Endothelial cell (in vitro differentiated cells): ENCODE measurements at places on chromosomes 3 and 15. TPM values are rescaled to one million over a fixed set of nuclear protein-coding genes. Genes with fewer than 3 reads are reported as not detected.

The SPG11 gene
- 37.1 TPM for total RNA-seq

The GOLGA6L9 gene
- total RNA-seq, result 5.6 TPM

- no peak overlapping the region for H3K4me3 ChIP-seq
- no peak for DNase-seq
- H3K36me3 ChIP-seq, result no peaks in the 10 kb centered on the region
- peaks cover 12% of the 10 kb centered on the region for H3K27me3 ChIP-seq
- no peak overlapping the region for H3K27ac ChIP-seq
- H3K4me1 ChIP-seq, result peaks cover 26% of the 10 kb centered on the region
Observed at GRCh38 chr15:67843571-67844387, 3.9 kb upstream of the RNU6-1 start.

DNA sequence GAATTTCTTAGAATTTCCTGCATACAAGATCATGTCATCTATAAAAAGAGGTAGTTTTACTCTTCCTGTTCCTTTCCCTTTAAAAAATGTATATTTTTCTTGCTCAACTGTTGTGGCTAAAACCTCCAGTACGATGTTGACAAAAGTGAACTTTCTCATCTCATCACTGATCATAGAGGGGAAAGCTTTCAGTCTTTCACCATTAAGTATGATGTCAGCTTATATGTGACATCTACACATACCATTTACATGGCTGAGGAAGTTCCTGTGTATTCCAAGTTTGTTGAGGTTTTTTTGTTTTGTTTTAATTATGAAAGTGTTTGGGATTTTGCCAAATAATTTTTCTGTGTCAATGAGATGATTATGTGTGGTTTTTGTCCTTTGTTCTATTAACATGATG lies 173.6 kb downstream of the PLD1 start:
- no peak for DNase-seq
- no peak overlapping the region for H3K27ac ChIP-seq
- H3K36me3 ChIP-seq, result peaks cover 15% of the 10 kb centered on the region

GRCh38 chr3:196803891-196804468 lies 63.7 kb upstream of the SENP5 start:
- no peak overlapping the region for H3K27ac ChIP-seq
- peaks cover 5% of the 10 kb centered on the region for H3K4me1 ChIP-seq
- H3K27me3 ChIP-seq, result no peaks in the 10 kb centered on the region
- DNase-seq, result no peak
- no peak overlapping the region for H3K4me3 ChIP-seq

The SPATA12 gene
- total RNA-seq, result 0.15 TPM

DNA sequence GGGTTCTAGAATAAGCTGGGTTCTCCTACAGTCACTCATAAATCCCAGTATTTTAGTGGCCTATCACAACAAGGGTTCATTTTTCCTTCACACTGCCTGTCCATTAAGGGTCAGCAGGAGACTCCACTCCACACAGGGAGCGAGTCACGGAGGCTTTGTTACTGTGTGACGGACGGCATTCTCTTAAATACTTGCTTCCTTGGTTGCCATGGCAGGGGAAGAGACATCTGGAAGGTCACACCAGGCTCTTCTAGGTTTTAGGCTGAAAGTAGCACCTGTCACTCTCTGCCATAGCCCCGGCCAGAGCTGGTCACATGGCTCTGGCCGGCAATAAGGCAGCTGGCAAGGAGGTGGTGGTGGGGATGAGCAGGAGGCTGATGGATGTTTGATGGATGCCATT lies 89.4 kb upstream of the ANKRD34C start:
- no peak for DNase-seq
- H3K27ac ChIP-seq, result no peak overlapping the region
- H3K27me3 ChIP-seq, result peaks cover 6% of the 10 kb centered on the region
- H3K36me3 ChIP-seq, result no peaks in the 10 kb centered on the region

The CASR gene
- total RNA-seq, result not detected

- no peaks in the 10 kb centered on the region for H3K27me3 ChIP-seq
- H3K4me3 ChIP-seq, result no peak overlapping the region
- H3K4me1 ChIP-seq, result no peaks in the 10 kb centered on the region
- no peak for DNase-seq
- no peaks in the 10 kb centered on the region for H3K36me3 ChIP-seq
Observed at GRCh38 chr3:179473565-179473964, 22.3 kb upstream of the GNB4 start.

GRCh38 chr15:77866596-77867125 lies 210.8 kb downstream of the TBC1D2B start:
- H3K4me3 ChIP-seq, result no peak overlapping the region
- H3K27ac ChIP-seq, result no peak overlapping the region
- DNase-seq, result no peak
- no peaks in the 10 kb centered on the region for H3K4me1 ChIP-seq
- peaks cover 16% of the 10 kb centered on the region for H3K27me3 ChIP-seq

- H3K4me1 ChIP-seq, result peaks cover 3% of the 10 kb centered on the region
- no peaks in the 10 kb centered on the region for H3K27me3 ChIP-seq
- no peak for DNase-seq
- no peak overlapping the region for H3K4me3 ChIP-seq
- H3K27ac ChIP-seq, result no peak overlapping the region
- H3K36me3 ChIP-seq, result no peaks in the 10 kb centered on the region
Observed at GRCh38 chr3:122880173-122880572, 85.3 kb downstream of the SLC49A4 start.

- no peaks in the 10 kb centered on the region for H3K27me3 ChIP-seq
- no peak overlapping the region for H3K4me3 ChIP-seq
- H3K4me1 ChIP-seq, result peaks cover 7% of the 10 kb centered on the region
Observed at GRCh38 chr3:143414571-143415253, 295.1 kb downstream of the CHST2 start.
